Uterine smooth muscle cell (primary cell): ENCODE measurements at places on chromosomes 16 and 17. TPM values are rescaled to one million over a fixed set of nuclear protein-coding genes. Genes with fewer than 3 reads are reported as not detected.

The TERB1 gene
- total RNA-seq, result 0.11 TPM in 1 of 2 replicates, not detected in the other

The EFCAB5 gene
- total RNA-seq, result 0.22 and 0.37 TPM in 2 replicates

The JPH3 gene
- not detected in 2 replicates for total RNA-seq

The KCNAB3 gene
- total RNA-seq, result 0.75 and 1.00 TPM in 2 replicates

The GUCY2D gene
- under 0.01 TPM in 2 replicates for total RNA-seq

The CLEC3A gene
- not detected in 2 replicates for total RNA-seq

The LPO gene
- total RNA-seq, result not detected in 2 replicates

The SEPTIN1 gene
- total RNA-seq, result 0.25 TPM in 1 of 2 replicates, not detected in the other

The AOC2 gene
- total RNA-seq, result 0.33 and 0.75 TPM in 2 replicates

The SULT1A1 gene
- 0.77 and 0.87 TPM in 2 replicates for total RNA-seq

The TSPAN10 gene
- 1.3 and 4.0 TPM in 2 replicates for total RNA-seq

The RUSF1 gene
- 55.2 and 80.9 TPM in 2 replicates for total RNA-seq
